Activated T-helper 2 cell treated with anti-CD3 and anti-CD28 coated beads, Interferon-gamma antibody, Interleukin-2, Interleukin-4, amounts not matched to agents 10 μg/mL and 5 μg/mL and 100 μg/mL, durations not matched to agents 14 hours and 24 hours and 36 hours (primary cell): ENCODE measurements at places on chromosomes 4 and X. TPM values are rescaled to one million over a fixed set of nuclear protein-coding genes. Genes with fewer than 3 reads are reported as not detected.

- no peak for DNase-seq
Observed at GRCh38 chr4:169210504-169211118, 60.1 kb downstream of the SH3RF1 start.

SPATA4 gene
- not detected in 2 replicates for total RNA-seq

- DNase-seq, result no peak
Observed at GRCh38 chr4:94420356-94420755, 31.4 kb upstream of the PDLIM5 start.

- no peak for DNase-seq
Observed at GRCh38 chr4:153222707-153223426, 18.6 kb downstream of the TRIM2 start.

GRCh38 chr4:83013902-83014301 lies 3.3 kb upstream of the LIN54 start:
- DNase-seq, result no peak

RPA4 gene
- 0.74 and 1.3 TPM in 2 replicates for total RNA-seq

- DNase-seq, result no peak
Observed at GRCh38 chr4:38381788-38382187, 282.2 kb upstream of the KLF3 start.

FREM3 gene
- not detected in 2 replicates for total RNA-seq

DNA sequence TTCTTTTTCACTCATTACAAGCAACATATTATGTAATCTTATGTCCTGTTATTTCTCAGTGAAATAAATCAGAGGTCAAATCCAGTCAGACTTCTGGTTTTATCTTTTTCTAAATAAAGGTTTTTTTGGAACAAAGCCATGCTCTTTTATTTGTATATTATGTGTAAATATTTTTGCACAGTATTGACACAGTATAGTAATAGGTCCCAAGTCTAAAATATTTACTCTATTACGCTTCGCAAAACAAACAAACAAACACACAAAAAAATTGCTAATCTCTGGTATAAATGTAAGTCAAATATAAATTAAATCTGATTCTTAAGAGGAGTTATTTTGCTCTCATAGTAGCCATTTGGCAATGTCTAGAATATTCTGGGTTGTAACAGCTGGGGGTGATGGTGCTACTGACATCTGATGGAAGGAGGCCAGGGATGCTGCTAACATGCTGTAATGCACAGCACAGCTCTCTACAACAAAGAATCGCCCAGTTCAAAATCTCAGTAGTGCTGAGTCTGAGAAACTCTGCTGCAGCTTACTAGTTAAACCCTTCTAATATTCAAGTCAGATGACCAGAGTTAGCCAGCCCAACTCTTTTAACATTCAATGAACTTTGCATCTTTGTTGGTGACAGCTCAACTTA lies 602.1 kb downstream of the RAB28 start:
- DNase-seq, result no peak

DNA sequence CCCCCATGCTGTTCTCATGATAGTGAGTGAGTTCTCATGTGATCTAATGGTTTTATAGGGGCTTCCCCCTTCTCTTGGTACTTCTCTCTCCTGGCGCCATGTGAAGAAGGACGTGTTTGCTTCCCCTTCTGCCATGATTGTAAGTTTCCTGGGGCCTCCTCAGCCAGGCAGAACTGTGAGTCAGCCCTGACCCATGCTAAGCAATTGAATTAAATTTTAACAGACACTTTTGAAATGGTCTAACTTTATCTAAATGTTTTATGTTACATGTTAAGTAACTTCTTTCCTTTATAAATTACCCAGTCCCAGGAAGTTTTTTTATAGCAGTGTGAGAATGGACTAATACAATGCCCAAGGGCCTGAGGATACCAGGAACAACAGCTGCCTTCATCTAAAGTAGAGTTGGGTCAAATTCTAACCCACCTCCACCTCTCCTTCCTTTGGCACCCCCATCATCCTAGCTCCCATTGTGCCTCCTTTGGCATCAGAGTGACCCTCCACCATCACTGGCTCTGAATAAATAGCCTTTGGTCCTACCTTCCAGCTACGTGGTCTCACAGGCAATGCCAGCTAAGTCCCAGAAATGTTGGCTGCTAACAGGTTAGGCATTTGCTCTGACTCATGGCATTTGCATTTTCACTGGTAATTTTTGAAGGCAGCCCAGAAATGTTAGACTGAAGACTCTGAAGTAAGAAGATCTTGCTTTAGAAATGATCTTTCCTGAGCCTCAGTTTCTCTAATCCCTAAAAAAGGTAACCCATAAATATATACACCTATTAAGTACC lies 182.1 kb downstream of the MOSPD2 start:
- no peak for DNase-seq

GRCh38 chr4:98421111-98421510 lies 159.9 kb downstream of the RAP1GDS1 start:
- no peak for DNase-seq

PDGFRA gene
- total RNA-seq, result not detected in 2 replicates
